ENCODE measurements at places on chromosomes 7 and 10.

- no peak for DNase-seq
- H3K4me1 ChIP-seq: no peaks in the 10 kb centered on the region
- H3K4me3 ChIP-seq: no peak overlapping the region
- no peak overlapping the region for H3K27ac ChIP-seq
These were observed 131.9 kb downstream of the TMEM26 start for GRCh38 chr10:61321041-61321857.

- peak; percentile 15 for DNase-seq
- no peaks in the 10 kb centered on the region for H3K4me1 ChIP-seq
- H3K4me3 ChIP-seq: no peak overlapping the region
These were observed 78.3 kb downstream of the ST8SIA6 start for GRCh38 chr10:17375936-17376584.

GRCh38 chr10:113538151-113538550, 14.7 kb upstream of the HABP2 start:
- H3K4me3 ChIP-seq: no peak overlapping the region
- no peak for DNase-seq
- no peak overlapping the region for H3K27ac ChIP-seq
- no peaks in the 10 kb centered on the region for H3K36me3 ChIP-seq
- no peaks in the 10 kb centered on the region for H3K4me1 ChIP-seq

- peaks cover 3% of the 10 kb centered on the region for H3K4me1 ChIP-seq
- peak overlapping the region; percentile 58 for H3K4me3 ChIP-seq
- no peak overlapping the region for H3K27ac ChIP-seq
- H3K27me3 ChIP-seq: peaks cover 34% of the 10 kb centered on the region
These were observed 724 bp downstream of the CFAP46 start for GRCh38 chr10:132941640-132942051.

- DNase-seq: no peak
- H3K27ac ChIP-seq: no peak overlapping the region
- H3K27me3 ChIP-seq: peaks cover 9% of the 10 kb centered on the region
- no peaks in the 10 kb centered on the region for H3K4me1 ChIP-seq
- no peak overlapping the region for H3K4me3 ChIP-seq
These were observed 7.1 kb downstream of the CPED1 start for GRCh38 chr7:120995654-120996053.

GRCh38 chr10:420154-421121, 269.0 kb downstream of the DIP2C start:
- no peaks in the 10 kb centered on the region for H3K27me3 ChIP-seq
- H3K36me3 ChIP-seq: no peaks in the 10 kb centered on the region
- peaks cover 9% of the 10 kb centered on the region for H3K4me1 ChIP-seq

DNA sequence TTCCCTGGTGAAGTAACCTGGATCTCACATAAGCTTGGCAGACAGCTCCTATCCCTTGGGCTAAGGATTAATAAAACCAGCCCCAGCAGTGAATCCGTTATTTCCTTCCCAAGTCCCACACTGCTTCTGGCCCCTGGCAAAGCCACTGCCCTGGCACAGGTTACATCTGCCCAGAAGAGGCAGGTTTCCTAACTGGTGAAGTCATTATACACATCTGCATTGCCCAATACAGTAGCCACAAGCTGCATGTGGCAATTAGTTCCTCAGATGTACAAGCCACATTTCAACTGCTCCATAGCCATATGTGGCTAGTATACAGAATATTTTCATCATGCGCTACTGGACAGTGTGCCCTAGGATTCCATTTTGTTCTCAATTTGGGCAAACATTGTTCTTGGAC, 273.0 kb downstream of the GRM8 start:
- peaks cover 9% of the 10 kb centered on the region for H3K4me1 ChIP-seq
- no peak overlapping the region for H3K27ac ChIP-seq
- no peak overlapping the region for H3K4me3 ChIP-seq

DNA sequence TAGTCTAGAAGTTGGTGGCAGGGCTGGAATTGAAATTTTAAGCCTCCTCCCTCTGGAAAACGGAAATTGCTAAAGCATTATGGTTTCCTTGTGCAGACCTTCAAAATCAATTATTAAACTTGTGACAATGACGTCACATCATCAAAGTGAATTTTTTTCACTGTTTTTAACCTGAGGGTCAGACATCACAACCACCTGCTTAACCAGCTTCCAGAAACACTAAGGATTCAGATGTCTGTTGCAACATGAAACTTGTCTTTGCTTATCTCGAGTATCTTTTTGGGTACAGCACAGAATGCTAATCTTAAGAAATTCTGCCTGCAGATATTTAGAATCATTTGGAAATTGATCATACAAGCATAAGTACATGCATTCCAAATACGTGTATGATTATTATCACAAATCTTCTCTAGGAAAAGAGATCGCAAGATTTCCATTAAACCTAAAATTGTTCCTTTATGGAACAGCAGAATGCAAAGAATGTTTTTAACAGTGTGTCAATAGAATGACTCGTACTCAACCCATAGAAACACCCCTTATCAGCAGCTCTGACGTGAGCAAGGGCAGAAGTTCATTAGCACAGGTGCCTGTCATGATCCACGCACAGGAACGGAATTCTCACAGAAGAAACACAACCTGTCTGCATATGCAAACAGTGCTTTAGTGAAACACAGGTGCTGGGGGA, 4.1 kb upstream of the GTPBP4 start:
- H3K36me3 ChIP-seq: no peaks in the 10 kb centered on the region
- H3K4me3 ChIP-seq: no peak overlapping the region
- DNase-seq: no peak
- H3K4me1 ChIP-seq: peaks cover 6% of the 10 kb centered on the region
- H3K27ac ChIP-seq: no peak overlapping the region

DNA sequence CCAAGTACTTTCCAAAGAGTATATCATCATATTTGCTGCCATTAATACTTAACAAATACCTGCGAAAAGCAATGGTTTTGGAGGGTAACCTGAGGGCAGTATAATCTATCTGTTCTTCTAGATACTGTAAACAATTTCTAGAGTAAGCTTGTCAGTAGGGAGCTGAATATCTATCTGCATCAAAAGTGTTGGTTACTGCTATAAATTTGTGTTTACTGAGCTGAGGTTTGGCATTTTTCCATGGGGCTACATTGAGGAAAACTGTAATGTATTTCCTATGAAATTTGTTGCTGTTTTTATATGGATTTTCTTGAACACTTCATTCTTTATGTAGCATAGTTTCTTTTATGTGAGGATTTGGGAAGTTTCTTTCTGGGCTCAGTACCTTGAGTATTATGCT, 913.4 kb downstream of the CNTNAP2 start:
- no peaks in the 10 kb centered on the region for H3K4me1 ChIP-seq
- no peak overlapping the region for H3K27ac ChIP-seq
- no peaks in the 10 kb centered on the region for H3K36me3 ChIP-seq

DNA sequence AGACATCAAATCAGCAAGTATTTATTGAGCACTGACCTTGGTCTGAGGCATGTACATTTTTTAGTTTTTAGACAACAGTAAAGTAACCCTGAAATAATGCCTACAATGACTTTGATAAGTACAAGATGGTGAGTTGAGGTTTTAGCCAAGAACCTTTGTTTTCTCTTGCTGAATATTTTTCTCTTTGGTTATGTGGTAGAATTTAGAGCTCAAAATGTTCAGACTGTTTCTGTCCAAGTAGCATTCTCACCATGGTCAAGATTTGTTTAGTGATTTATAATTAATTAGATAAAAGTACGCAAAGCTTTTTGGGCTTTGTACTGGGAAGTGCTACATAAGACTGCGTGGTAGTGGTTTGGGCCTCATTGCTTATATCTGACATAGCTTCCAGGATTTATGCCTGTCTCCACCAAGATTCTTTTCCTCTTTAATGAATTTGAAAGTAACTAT, 102.4 kb downstream of the KAT6B start:
- peaks cover 22% of the 10 kb centered on the region for H3K4me1 ChIP-seq
- H3K4me3 ChIP-seq: no peak overlapping the region
- DNase-seq: no peak
- H3K27me3 ChIP-seq: no peaks in the 10 kb centered on the region

GRCh38 chr10:114078346-114078745, 34.7 kb downstream of the ADRB1 start:
- H3K4me3 ChIP-seq: no peak overlapping the region
- no peaks in the 10 kb centered on the region for H3K27me3 ChIP-seq
- no peak overlapping the region for H3K27ac ChIP-seq
- DNase-seq: no peak

DNA sequence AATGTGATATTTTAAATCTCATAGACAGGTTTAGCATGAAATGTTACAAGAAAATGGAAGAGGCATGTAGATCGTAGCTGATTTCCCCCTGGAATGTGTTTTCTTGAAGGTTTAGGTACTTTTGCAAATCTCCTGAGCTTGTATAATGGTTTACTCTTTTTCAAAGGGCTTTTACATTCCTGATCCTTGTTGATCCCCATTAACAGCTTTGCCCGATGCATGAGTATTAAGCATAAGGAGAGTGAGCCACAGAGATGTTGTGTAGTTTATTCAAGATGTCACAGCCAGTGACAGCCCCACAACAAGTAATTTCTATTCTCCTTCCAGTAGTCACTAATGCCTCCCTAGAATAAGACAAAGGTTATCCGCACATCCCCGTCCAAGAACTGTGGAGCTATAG, 103.7 kb downstream of the SKIDA1 start:
- no peak overlapping the region for H3K4me3 ChIP-seq
- H3K36me3 ChIP-seq: no peaks in the 10 kb centered on the region
- H3K4me1 ChIP-seq: peaks cover 15% of the 10 kb centered on the region
- peak; percentile 25 for DNase-seq

GRCh38 chr7:74324531-74325209, 35.5 kb downstream of the CLIP2 start:
- no peak overlapping the region for H3K27ac ChIP-seq
- DNase-seq: no peak
- H3K36me3 ChIP-seq: no peaks in the 10 kb centered on the region
